Occipital lobe (tissue), 3 donors: ENCODE measurements at places on chromosomes 2 and 18. TPM values are rescaled to one million over a fixed set of nuclear protein-coding genes. Genes with fewer than 3 reads are reported as not detected.

GRCh38 chr18:22682720-22683119, 250.4 kb upstream of the RBBP8 start:
- no peak for DNase-seq

GRCh38 chr18:24726727-24727492, 266.5 kb downstream of the HRH4 start:
- DNase-seq = peak; percentile 61

- DNase-seq = no peak
These were observed 152.0 kb downstream of the CYRIA start for GRCh38 chr2:16513626-16514025.

GRCh38 chr2:186346216-186346615, 139.8 kb upstream of the ZC3H15 start:
- no peak for DNase-seq

DNA sequence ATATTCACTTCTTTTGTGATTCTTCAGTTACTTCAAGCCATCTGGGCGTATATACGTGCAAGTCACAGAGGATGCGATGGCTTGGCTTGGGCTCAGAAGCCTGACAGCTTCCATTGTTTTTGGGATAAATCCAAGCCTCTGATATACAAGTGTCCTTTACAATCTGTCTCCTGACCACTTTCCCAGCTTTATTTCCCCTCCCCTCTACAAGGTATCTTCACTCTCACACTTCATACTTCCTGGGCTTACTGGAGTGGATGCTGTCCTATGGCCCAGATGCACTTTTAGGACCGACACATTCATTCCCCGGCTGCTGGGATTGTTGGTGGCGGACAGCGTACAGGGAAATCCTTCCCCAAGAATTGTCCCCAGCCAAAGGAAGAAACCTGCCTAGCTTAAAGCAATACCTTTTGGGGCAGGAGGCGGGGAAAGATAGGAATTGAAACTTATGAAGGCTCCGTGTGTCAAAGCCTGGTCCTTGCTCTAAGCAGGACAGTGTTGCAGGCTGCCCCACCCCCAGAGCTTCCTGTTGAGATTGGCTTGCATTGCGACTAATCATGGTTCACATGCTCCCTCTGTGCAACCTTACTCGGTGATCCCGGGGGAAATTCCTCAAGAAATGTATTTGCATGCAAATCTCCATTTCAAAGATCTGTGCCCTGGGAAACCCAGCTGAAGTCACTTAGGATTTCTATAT, 802.9 kb upstream of the ID2 start:
- DNase-seq = no peak

GRCh38 chr18:13269013-13269280, 50.4 kb downstream of the LDLRAD4 start:
- no peak for DNase-seq

The RHOB gene
- 296 TPM for total RNA-seq
